NCI-H510A (cell line): ENCODE measurements at places on chromosomes 16 and 17.
A peak's percentile ranks its signal among the peaks of the same experiment; 100 is the strongest.

DNA sequence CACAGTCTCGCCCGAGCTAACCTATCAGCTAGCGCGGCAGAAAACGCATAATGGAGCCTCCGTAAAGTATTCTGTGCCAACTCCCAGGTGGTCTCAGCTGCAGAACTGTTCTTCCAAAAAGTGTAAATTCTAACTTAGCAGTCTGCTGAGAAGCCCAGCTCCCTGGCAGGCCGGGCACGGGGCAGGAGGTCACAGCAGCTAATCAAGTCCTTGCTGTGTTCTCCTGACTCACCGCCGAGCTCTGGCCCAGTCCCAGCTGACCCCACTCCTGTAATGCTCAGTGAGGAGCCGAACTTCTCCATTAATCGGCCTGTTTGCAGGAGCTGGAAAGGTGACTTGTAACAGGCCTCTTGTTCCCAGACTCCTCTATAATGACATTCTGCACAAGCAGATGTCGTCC is 193.3 kb downstream of the IRX3 start:
- no peak for DNase-seq

GRCh38 chr16:75246504-75247205 is 4.8 kb downstream of the BCAR1 start:
- DNase-seq, result no peak

GRCh38 chr17:42392692-42393415 is 4.6 kb upstream of the STAT3 start:
- DNase-seq, result no peak

- no peak for DNase-seq
Observed at GRCh38 chr17:76870377-76870714, 2.1 kb downstream of the MGAT5B start.

- DNase-seq, result no peak
Observed at GRCh38 chr16:49127103-49127502, 154.5 kb downstream of the CBLN1 start.

DNA sequence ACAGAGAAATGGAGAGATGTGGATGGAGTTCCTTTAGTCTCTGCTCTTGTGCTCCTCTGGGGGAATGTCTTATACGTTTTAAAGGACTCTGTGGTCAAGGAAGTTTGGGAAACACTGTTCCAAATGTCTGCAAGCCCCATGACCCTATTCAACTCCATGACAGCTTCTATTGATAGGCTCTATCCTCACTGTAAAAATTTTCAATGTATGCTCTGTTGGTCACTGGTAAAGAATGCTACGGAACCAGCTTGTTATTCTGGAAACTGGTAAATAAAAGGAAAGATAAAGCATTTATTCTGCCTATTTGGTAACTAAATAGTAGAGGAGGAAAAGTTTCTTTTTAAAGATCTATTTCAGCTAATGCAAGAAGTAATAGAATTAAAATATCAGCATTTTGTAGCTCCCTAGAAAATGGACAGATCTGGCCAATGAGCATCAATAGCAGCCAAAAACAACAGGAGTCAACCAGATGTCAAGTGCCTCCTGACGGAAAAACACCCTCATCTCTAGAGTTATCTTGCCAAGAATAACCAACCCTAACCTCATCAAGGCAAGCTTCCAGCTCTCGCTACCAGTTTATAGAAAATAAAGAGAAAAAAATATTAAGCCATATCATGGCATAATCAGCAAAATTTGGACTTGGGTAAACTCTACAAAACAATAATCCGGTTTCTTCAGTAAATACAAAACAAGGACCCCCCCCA is 16.1 kb downstream of the GDE1 start:
- DNase-seq, result no peak

- peak; percentile 54 for DNase-seq
Observed at GRCh38 chr17:44997733-44998520, 29.8 kb upstream of the C1QL1 start.
